Activated T-helper 1 cell treated with anti-CD3 and anti-CD28 coated beads, Interleukin-12 subunit alpha, Interleukin-12 subunit beta, Interleukin-2, Interleukin-4 antibody, amounts not matched to agents 30 ng/mL and 10 ng/mL and 1 ng/mL, durations not matched to agents 14 hours and 24 hours and 36 hours (primary cell): ENCODE measurements at places on chromosomes 6 and 20.

- no peak for DNase-seq
Observed at GRCh38 chr6:34650823-34651222, 45.7 kb downstream of the ILRUN start.

GRCh38 chr20:51680067-51680749, 88.0 kb downstream of the ATP9A start:
- DNase-seq: no peak

DNA sequence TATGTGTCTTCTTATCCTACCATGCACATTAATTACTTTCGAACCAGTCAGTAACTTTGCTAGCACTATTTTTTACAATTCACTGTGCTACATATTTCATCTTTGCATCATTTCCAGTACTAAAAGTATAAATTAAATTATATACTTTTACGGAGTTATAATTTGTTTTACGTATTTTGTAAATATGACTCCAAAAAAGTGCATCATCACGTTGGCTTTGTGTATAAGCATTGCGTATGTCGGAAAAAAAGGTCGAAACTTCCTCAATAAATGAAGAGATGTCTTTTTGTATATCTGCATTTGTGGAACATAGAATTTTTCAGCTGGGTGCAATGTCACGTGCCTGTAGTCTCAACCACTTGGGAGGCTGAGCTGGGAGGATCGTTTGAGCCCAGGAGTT, 52.0 kb downstream of the USP49 start:
- DNase-seq: no peak

GRCh38 chr20:51906679-51907078, 104.4 kb upstream of the SALL4 start:
- DNase-seq: no peak

DNA sequence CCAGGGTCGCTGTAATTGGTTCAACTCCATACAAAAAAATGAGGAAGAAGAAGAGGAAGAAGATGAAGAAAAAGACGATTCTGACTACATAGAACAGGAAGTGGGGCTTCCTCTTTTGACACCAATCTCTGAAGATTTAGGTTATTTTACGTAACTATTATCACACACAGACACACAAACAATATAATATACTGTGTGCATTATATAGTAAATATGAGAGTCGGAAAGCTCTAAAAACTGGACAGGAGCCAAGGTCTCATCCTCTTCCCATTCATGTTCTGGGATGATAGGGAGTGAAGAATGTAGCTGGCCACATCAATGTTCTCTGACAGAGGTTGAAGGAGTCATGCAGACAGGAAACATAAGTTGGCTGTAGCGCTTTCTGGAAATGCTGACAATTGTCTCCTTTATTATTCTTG, 13.3 kb downstream of the RSPH4A start:
- no peak for DNase-seq

- no peak for DNase-seq
Observed at GRCh38 chr20:58366866-58367265, 22.2 kb upstream of the VAPB start.

GRCh38 chr20:5041433-5041832, 40.1 kb upstream of the SLC23A2 start:
- no peak for DNase-seq

DNA sequence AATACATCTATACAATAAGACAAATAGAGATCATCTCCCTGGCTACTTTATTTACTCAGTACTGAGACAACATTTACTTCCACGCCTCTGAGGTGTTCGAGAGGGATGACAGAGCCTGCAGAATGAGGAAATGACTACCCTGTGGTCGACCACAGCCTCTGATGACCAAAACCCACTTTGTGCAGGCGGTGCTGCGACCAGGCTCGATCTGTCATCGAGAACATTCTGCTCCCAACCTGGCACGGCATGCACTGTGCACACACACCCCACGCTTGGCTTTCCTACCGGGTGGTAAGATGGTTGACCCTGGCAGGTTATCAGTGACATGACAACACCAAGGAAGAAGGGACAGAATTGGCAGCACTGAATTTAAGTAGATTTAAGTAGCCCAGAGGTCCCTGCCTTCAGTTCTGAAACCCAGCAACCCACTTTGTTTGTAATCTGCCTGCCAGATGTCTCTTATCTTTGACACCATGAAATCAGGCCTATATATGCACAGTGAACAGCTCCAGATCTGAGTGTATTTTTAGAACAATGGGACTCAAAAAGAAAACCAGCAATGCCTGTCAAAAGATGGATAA, 42.6 kb downstream of the TTI1 start:
- DNase-seq: peak; percentile 69

DNA sequence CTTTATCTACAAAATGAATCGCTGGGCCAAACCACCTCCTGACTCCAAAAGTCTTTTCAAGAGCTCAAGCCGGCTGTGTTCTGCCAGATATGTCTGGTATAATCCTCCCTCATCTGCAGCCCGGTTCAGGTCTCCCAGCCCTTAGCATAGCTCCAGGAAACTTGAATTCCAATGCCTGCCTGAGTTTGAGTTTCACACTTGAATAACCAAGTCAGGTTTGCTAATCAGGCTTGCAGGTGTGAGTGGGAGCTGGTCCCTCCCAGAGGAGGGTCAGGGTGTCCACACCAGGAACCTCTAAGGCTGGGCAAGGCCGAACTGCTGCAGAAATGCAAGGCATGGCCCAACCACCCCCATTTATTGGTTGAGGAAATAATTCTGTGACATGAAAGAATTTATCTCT, 96.6 kb downstream of the TMEM242 start:
- no peak for DNase-seq

- DNase-seq: no peak
Observed at GRCh38 chr6:28165563-28165962, 23.9 kb downstream of the ZKSCAN8 start.

- no peak for DNase-seq
Observed at GRCh38 chr6:130632277-130632676, 194.9 kb upstream of the SMLR1 start.

- no peak for DNase-seq
Observed at GRCh38 chr20:49559411-49560081, 8.4 kb downstream of the PTGIS start.

DNA sequence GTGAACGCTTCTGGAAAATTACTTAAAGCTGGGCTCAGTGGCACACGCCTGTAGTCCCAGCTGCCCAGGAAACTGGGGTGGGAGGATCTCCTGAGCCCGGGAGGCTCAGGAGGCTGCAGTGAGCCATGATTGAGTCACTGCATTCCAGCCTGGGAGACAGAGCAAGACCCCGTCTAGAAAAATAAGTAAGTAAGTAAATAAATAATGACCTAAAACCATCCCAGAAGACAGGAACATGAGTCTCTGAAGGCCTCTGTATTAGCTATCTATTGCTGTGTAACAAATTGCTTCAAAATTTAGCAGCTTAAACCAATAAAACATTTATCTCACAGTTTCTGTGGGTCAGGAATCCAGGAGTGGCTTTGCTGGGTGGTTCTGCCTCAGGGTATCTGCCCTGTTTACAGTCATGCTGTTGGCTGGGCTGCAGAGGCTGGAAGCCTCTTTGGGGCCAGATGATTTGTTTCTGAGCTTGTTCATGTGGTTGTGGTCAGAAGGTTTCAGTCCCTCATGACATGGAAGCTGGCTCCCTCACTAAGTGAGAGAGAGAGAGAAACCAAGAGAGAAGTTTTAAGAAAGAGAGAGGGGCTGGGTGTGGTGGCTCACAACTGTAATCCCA, 48.4 kb upstream of the NCOA3 start:
- DNase-seq: peak; percentile 47

DNA sequence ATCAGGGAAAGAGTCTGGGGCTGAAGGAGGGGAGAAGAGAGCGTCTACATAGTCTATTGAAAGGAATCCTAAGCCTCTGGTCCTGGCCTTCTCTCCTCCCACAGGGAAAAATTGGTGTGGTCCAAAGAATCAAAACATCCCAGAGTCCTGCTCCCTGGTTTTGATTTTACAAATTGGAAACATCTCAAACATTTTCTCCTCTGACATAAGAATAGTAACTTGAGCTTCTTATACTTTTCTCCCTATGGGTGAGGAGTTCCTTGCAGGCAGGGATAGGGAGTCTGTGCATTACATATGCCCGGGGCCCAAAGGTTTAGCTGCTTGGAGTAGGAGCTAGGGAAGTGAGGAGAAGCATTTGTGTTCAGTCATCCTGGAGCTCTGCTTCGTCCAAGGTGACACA, 120.0 kb upstream of the GGTLC1 start:
- no peak for DNase-seq

DNA sequence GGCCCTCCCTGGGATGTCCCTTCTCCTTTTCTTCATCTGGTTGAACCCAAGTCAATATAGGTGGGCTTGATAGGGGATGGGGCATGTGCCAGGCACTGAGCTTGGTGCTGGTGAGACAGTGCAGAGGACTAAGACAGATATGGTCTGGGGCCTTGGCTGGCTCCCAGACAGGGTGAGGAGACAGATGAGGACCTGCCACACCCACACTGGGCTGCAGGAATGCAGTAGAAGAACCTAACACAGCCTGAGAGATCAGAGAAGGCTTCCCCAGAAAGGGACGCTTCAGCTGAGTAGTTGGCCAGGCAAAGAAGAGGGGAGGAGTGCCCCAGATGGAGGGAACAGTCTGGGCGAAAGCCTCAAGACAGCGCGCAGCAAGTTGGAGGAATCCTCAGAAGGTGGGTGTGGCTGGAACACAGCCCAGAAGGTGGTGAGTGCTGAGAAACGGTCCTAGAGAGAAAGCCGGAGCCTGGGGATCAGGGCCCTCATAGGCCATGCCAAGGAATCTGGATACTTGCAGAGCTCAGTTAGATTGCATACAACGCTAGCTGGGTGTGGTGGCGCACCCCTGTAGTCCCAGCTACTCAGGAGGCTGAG, 26.4 kb downstream of the CD40 start:
- DNase-seq: no peak

DNA sequence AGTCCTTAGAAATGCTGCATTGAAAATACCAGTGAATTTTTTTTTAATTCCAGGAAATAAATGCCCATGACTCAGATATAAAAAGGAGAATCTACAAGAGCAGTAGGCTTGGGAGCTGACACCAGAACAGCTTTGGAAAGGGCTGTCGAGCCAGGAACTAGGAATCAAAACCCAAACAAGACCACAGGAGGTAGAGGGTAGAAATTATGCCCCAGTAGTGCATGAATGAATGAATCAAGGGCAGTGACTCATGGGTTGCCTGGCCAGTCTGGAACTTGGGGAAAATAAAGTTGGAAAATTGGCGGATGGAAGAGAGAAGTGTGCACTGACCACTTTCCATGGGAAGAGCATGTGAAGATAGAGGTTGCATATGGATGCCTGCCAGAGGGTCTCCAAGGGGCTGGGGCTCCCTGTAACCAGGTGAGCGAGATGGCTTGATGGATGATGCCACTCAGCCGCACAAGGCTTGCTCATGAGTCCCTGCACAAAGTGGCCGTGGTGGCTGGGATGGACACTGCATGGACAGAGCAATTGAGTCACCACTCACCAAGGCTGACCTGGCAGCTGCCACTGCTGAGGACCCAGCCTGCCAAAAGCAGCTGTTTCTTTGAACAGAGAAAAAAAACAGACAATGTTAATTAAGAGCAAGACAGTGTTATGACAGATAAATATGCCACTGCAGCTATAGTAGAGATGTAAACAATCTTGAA, 15.2 kb upstream of the MCCD1 start:
- no peak for DNase-seq

GRCh38 chr6:144908004-144908403, 622.9 kb downstream of the UTRN start:
- no peak for DNase-seq

DNA sequence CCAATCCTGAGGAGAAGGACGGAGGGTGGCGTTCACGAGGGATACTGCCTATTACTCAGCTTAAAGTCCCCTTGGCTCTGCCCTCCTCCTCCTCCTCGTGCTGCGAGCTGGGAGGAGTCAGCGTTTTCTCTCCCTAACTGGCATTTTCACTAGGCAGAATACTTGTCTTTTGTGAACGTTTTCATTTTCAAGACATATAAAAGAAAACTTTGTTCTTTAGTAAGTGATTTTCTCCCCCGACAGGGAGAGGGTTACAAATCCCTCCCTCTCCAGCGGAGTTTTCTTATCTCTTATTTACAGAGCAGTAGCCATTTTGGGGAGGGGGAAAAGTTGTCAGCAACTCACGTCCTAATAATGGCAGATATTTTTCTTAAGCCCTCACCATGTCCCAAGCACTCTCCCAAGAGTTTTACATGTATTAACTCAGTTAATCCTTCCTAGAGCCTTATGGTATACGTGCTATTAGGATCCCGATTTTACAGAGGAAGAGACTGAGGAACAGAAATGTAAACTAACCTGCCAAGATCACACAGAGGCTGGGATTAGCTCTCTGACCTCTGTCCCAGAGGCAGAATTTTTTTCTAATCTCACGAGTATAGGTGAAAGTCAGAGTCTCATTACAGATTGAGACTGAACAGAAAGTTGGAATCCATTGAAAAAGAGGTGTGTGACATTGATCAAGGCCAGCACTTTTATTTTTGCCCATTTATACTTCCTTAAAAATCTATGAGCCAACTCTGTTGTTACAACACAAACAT, 30.0 kb upstream of the ZNF217 start:
- peak; percentile 29 for DNase-seq

GRCh38 chr6:146111881-146112450, 83.1 kb downstream of the GRM1 start:
- no peak for DNase-seq

- DNase-seq: no peak
Observed at GRCh38 chr20:48141660-48142515, 356.6 kb upstream of the SULF2 start.

DNA sequence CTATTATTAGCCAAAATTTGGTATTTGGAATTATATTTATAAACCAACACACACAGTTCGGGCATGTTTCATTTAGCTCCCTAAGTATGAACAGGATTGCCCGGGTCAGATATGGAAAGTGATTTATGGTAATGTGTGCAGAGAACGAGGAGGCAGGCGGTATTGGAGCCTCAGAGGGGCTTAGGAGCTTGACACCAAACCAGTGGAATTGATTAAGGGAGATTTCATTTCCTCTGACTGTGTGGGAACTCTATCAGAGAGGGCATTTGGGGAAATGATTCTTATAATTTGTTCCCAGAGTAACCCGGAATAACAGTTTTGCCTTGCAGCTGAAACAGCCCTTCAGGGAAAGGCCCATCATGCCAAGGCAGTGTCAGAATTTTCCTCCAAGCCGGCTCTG, 115.1 kb upstream of the SPTLC3 start:
- DNase-seq: no peak

DNA sequence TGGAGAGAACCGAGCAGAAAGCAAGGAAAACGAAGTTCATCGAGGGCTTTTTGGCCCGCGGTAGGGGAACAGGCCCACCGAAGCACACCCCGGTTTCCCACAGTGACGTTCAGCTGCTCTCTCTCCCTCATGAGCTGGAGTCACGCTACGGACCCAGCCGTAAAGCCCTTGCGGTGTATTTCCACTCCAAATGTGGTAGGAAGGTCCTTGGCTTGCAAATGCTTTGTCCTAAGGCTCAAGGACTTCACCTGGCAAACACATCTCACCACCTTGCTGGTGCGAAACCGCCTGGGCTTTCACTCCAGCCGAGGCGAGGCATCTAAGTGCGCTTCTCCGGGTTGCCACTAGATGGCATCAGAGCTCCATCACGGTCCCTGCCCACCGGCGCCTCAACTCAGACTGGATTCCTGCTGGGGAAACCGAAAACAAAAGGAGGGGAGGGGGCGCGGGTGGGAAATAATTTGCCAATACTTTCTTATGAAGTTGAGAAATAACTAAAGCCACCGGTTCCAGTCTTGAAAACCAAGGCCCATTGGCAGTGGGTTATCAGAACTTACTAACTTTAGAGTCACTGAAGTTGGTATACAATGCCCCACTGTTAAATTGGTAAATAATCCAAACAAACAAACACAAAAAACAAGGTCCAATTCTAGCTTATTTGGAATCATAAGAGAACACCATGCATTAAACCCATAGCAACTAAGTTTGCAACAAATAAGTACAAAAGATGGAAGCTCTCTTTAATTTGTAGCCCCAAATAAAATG, 13.4 kb upstream of the FOXC1 start:
- peak; percentile 50 for DNase-seq
